ENCODE measurements at places on chromosomes 5 and 9.

- DNase-seq, result no peak
These were observed 3.4 kb upstream of the IRX4 start for GRCh38 chr5:1885868-1886845.

DNA sequence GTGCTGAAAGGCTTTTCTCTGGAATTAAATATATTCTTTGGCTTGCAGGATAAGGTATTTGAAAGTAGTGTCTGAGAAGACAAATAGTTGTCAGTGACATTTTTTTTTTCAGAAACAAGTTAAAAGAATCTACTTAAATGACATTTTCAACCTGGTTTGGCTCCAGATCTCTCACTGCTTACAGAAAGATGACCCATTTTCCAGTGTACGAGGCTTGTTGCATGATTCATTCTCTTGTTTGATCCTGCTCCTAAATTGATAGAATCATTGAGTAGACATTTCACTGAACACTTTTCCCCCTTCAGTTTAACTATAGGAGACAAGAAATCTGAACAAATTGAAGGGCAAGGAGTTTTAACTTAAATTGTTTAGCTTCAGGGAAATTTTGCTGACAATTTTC lies 546.1 kb downstream of the ZNF608 start:
- no peak for DNase-seq

GRCh38 chr5:39260095-39260494 lies 40.7 kb upstream of the FYB1 start:
- no peak for DNase-seq

- DNase-seq, result no peak
These were observed 106.6 kb upstream of the TLE4 start for GRCh38 chr9:79465156-79465555.

Measured in stimulated activated CD8-positive, alpha-beta memory T cell treated with anti-CD3 and anti-CD28 coated beads, Interleukin-15, amount 100 ng/mL, for 1 hour (primary cell).